ENCODE measurements at places on chromosomes 4 and X. TPM values are rescaled to one million over a fixed set of nuclear protein-coding genes. Genes with fewer than 3 reads are reported as not detected.

MYOZ2 gene
- total RNA-seq, result 523 TPM

ESX1 gene
- not detected for total RNA-seq

ANOS1 gene
- total RNA-seq, result 5.9 TPM

SLC10A4 gene
- total RNA-seq, result 0.37 TPM

F11 gene
- not detected for total RNA-seq

FGF16 gene
- total RNA-seq, result 0.12 TPM

PGRMC1 gene
- 50.2 TPM for total RNA-seq

CNGA1 gene
- 0.12 TPM for total RNA-seq

MEPE gene
- total RNA-seq, result not detected

CDK16 gene
- 109 TPM for total RNA-seq

ENPEP gene
- total RNA-seq, result 12.2 TPM

XK gene
- 6.0 TPM for total RNA-seq

DNA sequence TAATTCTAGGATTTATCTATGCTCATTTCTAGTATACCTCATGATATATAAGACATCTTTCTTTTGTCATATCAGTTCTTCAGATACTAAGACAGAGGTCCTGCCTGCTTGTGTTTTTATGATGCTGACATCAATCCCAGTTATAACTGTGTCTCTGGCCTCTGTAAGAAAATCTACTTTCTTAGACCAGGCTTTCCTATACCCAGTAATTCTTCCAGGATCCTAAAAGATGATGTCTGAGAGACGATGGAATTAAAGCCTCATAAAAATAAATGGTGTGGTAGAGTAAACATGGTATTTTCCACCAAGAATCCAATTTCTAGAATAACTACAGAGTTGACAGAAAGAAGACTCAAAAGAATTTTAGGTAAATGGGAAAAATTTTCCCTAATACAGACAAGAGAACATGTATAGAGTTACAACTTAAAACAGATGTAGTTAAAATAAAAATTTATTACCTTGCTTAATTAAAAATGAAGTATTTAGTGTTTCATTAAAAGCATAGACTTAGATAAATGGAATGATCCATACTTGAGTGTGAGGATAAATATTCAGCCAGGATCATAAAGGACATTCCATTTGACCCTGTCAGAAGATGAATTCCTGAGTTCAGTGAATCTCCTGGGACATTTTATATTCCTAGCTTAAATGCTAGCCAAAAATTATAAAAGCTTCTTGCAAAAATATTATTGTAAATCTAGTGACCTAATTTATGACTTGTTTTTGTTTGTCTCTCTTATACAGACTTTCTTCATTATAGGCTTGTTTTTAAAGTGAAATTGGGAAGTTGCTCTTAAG lies 137.4 kb downstream of the PDLIM5 start:
- no peak for DNase-seq

DNA sequence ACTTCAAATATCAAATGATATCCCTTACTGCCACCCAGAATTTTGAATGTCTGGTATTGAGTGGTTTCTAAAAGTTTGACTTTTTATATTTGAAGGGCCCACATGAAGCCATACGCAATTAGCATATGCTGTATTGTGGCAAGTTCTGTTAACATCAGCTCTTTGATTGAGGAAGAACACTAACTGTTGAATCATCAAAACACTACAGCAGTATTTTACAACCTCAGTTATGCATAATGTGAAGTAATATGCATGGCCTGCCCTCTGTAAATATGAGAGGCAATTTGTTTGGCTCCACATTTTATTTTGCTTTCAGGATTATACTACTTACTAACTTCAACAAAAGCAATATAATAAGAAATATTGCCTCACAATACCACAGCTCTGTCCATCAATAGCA lies 62.2 kb upstream of the DMD start:
- no peak for DNase-seq

GRCh38 chrX:110026099-110026844 lies 23.4 kb downstream of the TMEM164 start:
- DNase-seq, result peak; percentile 35

DNA sequence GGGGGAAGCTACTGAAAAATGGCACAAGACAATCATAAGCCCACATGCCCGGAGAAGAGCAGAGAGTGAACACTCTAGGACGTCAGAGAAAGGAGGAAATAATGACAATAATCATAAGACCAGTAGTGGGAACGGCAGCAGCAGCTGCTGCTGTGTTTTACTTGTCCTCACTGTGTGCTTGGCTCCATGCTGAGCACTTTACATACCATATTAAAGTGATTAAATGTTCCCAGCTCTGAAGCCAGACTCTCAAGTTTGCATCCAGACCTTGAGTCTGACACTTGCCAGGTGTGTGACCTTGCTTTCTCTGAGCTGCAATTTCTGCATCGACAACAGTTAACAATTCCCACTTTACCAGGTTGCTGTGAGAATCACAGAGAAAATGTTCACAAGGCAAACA lies 255.4 kb downstream of the SPANXN1 start:
- DNase-seq, result no peak

- no peak for DNase-seq
Observed at GRCh38 chrX:73215246-73215645, 595 bp upstream of the NAP1L2 start.

DNA sequence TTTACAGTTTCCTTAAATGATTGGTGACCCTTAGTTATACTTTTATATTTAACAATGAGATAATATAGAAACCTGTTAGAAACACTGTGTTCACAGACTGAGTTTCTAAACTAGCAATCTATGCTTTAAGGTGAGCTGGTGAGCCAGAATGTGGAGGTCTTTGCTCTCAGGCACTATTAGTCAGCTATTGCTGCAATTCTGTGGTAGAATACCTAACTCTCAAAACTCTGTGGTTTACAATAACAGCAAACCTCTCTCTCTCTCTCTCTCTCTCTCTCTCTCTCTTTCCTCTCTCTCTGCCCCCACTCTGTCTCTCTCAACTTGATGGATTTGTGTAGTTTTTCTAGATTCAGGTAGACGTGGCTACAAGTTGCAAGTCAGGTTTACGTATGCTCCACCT lies 17.6 kb upstream of the LCORL start:
- no peak for DNase-seq

- no peak for DNase-seq
Observed at GRCh38 chrX:67622053-67622585, 78.3 kb downstream of the AR start.

DNA sequence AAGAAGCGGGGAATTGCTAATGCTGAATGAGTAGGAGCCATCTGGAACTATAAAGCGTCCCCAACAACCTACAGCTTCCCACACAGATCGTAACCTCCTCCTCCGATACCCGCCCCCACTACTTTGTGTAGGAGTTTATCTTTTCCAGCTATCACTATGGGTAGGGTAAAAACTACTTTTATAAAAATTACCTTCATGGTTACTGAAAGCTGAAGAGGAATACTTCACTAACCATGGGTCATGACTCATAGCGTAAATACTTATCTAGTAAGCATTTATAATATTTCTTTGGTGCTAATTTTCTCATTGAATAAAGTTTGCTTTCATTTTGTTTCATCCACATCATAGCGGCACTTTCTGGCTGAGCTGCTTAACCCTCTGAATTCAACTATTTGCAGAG lies 79.4 kb upstream of the TNIP3 start:
- DNase-seq, result no peak

DNA sequence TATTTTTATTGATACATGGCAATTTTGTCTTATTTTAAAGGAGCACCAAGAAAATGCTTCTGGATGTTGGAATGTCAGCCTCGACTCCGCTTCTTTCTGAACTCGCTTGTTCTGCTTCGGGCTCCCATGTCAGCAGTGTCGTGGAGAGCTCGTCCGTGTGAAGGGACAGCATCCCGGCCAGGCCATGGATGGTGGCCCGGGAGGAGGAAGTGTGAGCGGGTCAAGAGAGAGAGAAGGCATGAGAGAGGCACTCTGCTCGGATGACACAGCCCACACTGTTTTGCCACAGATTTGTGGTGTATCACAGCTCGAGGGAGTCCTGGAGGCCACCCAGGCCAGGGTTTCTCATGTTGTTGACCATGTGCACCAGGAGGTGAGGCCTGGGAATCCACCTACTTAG lies 107.0 kb downstream of the TRAPPC11 start:
- no peak for DNase-seq

GRCh38 chr4:684623-685327 lies 4.2 kb downstream of the SLC49A3 start:
- no peak for DNase-seq

- DNase-seq, result no peak
Observed at GRCh38 chr4:7626531-7626930, 191.8 kb upstream of the PSAPL1 start.

- no peak for DNase-seq
Observed at GRCh38 chrX:44216171-44216570, 127.3 kb downstream of the EFHC2 start.

DNA sequence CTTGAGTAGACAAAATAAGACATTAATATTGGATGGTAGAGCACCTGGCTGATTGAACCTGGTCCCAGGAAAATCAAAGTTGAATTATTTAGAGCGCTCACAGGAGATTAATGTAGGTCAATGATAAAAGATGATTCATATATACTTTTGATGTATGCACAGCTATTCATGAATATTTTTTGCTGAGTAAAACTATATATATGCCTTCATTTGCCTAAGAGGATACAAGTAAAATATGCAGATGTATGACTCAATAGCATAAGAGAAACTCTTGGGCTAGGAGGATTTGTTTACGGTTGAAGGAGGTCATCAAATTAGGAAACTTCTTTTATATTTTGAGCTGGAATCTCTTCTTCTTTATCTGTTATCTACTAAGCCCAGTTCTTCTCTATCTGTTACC lies 202.7 kb upstream of the HS3ST1 start:
- no peak for DNase-seq

DNA sequence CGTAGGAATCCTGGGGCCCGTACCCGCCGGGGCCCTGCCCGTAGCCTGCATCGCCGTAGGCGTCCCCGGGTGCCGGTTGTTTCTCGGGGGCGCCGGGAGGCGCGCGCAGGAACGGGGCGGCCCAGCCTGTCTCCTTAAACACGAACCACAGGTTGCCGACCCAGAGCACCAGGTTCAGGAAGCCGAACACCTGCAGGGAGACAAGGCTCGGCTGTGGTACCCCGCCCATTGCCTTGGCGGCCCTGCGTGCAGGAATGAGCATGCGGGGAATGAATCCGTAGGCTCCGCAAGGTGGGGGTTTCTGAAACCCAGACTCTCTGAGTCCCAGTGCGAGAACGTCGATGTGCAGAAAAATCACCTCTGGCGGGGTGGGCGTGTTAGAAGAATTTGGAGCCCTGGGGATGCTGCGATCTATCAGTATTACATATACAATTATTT lies 5.4 kb upstream of the PRICKLE3 start:
- no peak for DNase-seq

- DNase-seq, result no peak
Observed at GRCh38 chrX:68698942-68699341, 51.5 kb downstream of the STARD8 start.

- no peak for DNase-seq
Observed at GRCh38 chrX:34893741-34894140, 48.9 kb upstream of the FAM47B start.

- DNase-seq, result no peak
Observed at GRCh38 chr4:108878806-108879205, 116.0 kb upstream of the ETNPPL start.

GRCh38 chr4:7843831-7844593 lies 95.6 kb downstream of the AFAP1 start:
- DNase-seq, result peak; percentile 84

DNA sequence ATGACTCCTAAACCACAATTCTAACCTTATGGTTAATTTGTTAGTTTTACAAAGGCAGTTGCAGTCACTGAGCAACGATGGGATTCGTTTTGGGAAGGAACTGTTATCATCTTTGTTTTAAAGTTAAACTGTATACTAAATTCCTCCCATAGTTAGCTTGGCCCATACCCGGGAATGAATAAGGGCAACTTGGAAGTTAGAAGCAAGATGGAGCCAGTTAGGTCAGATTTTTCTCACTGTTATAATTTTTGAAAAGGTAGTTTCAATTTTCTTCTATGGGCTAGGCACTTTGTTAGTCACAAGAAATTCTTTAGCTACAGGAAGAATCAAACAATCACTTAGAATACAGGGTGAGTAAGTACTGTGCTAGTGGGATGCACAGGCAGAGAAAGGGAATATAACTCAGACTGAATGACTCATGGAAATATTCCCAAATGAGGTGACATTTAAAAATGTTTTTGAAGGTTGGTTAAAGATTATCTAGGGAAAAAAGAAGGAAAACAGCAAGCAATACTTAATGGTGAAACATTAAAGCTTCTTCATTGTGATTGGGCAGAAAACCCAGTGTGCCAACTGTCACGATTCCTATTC lies 153.6 kb downstream of the MAGEB17 start:
- DNase-seq, result no peak

- no peak for DNase-seq
Observed at GRCh38 chr4:10099499-10100325, 16.9 kb downstream of the WDR1 start.

DNA sequence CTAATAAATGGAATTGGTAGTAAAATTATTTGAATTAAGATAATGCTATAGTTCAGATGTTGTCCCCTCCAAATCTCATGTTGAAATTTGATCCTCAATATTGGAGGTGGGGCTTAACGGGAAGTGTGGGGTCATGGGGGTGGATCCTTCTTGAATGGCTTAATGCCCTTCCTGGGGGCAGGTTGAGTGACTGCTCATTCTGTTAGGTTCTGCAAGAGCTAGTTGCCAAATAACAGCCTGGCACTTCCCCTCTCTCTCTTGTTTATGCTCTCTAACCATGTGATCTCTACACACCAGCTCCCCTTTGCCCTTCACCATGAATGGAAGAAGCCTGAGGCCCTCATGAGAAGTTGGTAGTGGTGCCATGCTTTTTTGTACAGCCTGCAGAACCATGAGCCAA lies 724.8 kb upstream of the FTHL17 start:
- no peak for DNase-seq

- no peak for DNase-seq
Observed at GRCh38 chr4:174864031-174864430, 35.0 kb upstream of the GLRA3 start.

- DNase-seq, result no peak
Observed at GRCh38 chr4:23962462-23962861, 72.6 kb upstream of the PPARGC1A start.

- DNase-seq, result no peak
Observed at GRCh38 chr4:68271851-68272357, 26.4 kb upstream of the TMPRSS11B start.

GRCh38 chr4:99856166-99856565 lies 38.1 kb downstream of the LAMTOR3 start:
- DNase-seq, result no peak

DNA sequence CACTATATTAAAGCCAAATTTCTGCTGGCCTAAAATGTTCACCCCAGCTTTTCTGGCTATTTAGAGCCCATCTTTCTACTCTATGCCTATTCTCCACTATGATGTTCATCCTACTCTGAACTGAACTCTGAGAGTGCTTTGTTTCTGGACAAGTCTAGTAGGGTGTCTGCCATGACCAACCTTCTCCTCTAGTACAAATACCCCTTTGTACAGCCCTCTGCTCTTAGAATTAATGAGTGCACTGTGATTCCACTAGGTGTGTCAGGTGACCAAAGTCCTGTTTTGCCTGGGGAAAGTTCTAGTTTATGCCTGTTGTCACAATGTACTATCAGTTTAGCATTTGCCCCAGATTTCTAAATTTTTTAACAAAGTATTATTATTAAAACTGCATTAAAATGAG lies 388.1 kb upstream of the MAD2L1 start:
- no peak for DNase-seq

GRCh38 chr4:40888933-40889332 lies 139.2 kb downstream of the NSUN7 start:
- DNase-seq, result no peak
